ENCODE measurements at places on chromosomes 7 and 10.

DNA sequence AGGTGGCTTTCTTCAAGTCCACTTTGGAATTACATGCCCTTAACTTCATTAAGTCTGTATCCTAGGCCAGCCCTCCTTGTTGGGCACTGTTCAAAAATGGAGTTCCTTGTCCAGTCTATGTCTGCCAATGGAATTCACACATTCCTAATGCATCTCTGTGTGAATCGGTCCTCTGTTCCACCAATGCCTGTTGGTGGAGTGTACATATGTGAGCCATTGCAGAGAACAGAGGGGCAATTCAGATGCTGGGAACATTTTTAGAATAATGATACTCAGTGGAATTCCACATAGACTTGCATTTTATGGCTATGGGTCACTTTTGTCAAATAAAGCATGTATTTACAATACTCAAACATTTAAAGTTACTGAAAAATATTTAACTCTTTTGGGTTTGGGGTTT lies 108.3 kb downstream of the COL28A1 start:
- no peak for DNase-seq

- no peak for DNase-seq
Observed at GRCh38 chr10:23864631-23865147, 344.2 kb upstream of the KIAA1217 start.

- no peak for DNase-seq
Observed at GRCh38 chr10:47325303-47326291, 3.3 kb downstream of the GDF2 start.

GRCh38 chr7:43546231-43546630 lies 36.7 kb upstream of the STK17A start:
- DNase-seq, result no peak

- DNase-seq, result no peak
Observed at GRCh38 chr7:129144834-129145668, 544 bp downstream of the TSPAN33 start.

- DNase-seq, result no peak
Observed at GRCh38 chr10:44195112-44196007, 189.5 kb downstream of the CXCL12 start.

DNA sequence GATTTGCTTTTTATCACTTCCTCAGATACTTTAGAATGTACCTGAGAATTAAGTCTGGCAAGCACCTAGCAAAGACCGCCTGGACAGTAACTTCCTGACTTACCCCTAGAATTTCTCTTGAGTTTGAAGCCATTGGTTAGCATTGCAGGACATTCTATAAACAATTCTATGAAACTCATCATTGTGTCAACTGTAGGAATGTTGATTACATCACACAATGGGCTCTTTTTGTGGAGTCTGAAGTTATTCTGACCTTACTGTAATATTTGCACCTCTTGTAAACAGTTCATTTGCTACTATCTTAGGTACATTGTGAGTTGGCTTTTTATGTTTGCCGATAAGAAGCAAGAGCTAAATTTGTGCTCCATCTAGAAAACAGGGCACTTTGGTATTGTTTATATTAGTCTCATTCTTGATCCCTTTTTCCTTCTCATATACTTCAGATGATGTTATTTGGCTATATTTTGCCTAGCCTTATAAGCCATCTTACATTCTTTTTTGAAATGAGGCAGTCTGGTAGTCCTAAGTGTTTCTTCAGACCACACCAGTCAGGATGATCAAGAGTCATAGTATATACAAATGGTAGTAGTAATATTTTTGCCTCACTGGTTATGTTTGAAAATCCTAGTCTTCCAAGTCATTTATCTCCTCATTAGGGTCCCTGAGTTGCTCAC lies 52.4 kb downstream of the CASD1 start:
- no peak for DNase-seq

GRCh38 chr10:117830787-117831212 lies 215.9 kb downstream of the RAB11FIP2 start:
- DNase-seq, result no peak

GRCh38 chr7:133429371-133429770 lies 176.5 kb downstream of the EXOC4 start:
- DNase-seq, result no peak

DNA sequence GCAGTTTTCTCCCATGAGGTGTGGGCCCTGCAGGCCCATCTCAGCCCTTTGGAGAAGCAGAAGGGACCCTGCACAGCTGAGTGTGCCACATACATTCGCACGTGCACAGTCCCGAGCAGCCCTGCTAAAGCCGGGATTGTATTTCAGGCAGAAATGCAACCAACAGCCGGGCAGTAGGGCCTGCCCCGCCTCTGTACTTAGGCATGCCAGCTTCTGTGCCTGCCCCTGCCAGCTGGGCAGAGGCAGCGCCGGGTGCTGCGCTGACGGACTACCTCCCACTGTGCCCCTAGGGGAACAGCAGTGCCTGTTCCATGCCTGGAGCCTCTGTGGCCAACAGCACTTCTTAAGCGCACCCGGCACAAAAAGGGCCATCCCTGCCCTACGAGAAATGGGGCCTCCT lies 170.3 kb downstream of the NEURL1 start:
- DNase-seq, result no peak

DNA sequence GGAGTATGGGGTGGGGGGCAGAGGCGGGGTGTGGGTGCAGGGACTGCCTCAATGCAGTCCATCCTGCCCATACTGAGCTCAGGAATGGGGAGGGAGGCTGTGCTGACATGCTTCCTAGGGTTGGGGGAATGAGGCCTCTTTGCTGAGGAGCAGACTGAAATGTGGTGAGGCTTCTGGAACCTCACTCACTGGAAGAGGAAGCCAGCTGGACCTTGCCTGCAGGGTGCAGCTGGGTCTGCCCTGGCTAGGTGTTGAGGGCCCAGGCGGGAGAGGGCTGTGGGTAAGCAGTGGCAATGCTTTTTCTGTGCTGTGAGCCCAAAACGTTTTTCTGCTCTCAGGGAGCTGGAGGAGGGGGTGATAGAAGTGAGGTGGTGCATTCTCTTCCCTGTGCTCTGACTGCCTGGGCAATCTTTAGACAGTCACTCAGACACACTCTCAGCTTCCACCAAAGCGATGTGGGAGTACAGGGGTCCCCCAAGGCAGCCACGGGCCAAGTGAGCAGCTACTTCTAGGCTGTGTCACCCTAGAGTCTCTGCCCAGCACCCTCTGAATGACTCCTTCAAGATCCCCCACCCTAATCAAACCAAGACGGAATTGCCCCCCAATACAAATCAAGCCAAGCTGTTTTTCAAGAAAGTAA lies 41.1 kb upstream of the BMPR1A start:
- no peak for DNase-seq

GRCh38 chr7:90345595-90346335 lies 751 bp upstream of the GTPBP10 start:
- DNase-seq, result peak; percentile 13

GRCh38 chr10:95450188-95450587 lies 111.0 kb downstream of the SORBS1 start:
- DNase-seq, result no peak

DNA sequence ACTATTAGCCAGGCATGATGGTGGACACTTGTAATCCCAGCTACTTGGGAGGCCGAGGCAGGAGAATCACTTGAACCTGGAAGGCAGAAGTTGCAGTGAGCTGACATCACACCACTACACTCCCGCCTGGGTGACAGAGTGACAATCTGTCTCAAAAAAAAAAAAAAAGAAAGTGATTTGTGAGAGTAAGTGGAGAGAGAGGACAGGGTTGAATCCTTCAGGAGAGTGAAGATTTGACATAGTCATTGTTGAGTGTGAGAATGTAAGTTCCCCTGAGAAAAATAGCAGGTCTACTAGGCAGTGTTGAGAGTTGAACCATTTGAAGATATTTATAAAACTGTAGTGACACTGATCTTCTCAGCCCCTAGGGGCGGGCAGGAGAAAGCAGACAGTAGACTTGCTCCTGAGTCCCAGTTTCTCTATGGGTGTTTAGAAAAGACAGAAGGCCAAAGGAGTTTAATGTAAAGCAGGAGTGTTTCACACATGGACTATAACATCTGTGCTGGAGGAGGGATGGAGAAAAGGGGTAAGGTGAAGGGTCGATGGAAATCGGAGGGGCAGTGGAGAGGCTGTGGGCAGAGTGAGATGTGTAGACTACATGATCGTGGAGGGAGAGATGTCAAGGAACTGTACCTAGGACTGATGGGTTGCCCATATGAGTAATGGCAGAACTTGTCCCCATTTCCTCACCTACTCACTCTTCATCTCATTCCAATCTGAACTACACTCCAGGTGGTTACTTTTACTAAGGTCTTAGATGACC lies 13.7 kb upstream of the LAMB4 start:
- no peak for DNase-seq

- no peak for DNase-seq
Observed at GRCh38 chr7:148906707-148907498, 22.8 kb upstream of the EZH2 start.

GRCh38 chr7:75639071-75639885 lies 99.5 kb downstream of the HIP1 start:
- peak; percentile 68 for DNase-seq

GRCh38 chr7:79149831-79150230 lies 303.6 kb downstream of the MAGI2 start:
- DNase-seq, result no peak

- no peak for DNase-seq
Observed at GRCh38 chr7:75663302-75663907, 75.3 kb downstream of the HIP1 start.

- DNase-seq, result no peak
Observed at GRCh38 chr7:114530057-114530611, 115.5 kb downstream of the FOXP2 start.

DNA sequence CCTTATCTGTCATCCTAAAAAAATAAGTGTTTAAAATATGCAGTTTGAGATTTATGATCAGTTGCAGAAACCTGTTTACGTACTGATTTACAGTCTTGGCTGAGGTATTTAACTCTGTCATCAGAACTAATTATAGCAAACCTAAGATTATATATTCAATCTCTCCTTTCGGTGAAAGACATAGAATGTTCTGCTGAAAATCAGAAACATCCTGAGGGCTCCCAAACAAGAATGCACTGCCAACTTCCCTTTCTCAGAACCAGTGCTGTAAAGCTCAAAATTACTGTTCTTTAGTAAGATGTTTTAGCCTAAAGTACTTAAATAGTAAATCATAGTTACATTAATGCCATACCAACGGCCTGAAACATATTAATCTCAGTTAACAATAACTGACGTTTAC lies 34.3 kb downstream of the FAM204A start:
- DNase-seq, result no peak

DNA sequence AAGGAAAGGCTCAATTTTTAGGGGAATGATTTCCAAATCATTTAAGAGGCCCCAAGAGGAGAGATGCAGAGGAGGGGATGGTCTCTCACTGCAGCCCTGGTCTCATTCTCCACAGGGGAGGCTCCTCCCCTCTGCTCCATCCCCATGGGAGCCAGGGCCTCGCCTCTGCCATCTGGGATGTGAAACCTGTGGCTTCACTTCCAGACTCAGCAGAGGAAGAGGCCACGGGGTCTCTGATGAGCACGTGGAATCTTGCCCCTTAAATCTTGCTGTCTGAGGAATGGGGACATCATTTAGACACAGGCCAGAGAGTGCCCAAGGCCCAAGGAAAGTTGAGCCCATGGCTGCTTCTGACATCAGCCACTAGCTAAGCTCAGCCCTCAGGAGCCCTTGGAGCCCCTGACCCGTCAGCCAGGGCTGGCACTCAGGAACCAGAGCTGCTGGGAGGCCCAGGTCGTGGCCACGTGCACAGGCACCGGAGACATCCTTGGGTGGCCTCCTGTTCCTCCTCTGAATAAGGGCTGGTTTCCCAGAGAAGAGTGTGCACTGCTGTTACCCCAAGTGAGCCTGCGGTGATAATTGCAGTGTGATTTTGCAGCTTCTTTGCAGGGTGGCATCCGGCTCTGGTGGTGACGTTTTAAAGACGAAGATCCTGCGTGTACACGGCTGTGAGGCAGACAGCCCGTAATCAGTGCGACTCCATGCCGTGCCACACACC lies 50.5 kb downstream of the VIPR2 start:
- no peak for DNase-seq

DNA sequence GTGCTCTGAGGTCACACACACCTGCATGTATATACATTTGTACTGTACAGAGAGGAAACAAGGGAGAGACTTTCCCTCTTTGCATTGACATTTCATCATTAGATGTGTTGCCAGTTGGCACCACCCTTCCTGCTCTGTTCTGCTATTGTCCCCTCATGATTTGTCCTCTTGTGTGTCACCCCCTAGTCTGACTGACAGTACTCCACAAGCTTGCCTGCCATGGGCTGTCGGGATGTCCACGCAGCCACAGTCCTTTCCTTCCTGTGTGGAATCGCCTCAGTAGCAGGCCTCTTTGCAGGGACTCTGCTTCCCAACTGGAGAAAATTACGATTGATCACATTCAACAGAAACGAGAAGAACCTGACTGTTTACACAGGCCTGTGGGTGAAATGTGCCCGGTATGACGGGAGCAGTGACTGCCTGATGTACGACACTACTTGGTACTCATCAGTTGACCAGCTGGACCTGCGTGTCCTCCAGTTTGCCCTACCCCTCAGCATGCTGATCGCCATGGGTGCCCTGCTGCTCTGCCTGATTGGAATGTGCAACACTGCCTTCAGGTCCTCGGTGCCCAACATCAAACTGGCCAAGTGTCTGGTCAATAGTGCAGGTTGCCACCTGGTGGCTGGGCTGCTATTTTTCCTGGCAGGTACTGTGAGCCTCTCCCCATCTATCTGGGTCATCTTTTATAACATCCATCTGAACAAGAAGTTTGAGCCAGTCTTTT lies 9.4 kb downstream of the CLDN12 start:
- DNase-seq, result no peak

GRCh38 chr10:62710182-62710581 lies 94.3 kb upstream of the ADO start:
- no peak for DNase-seq

DNA sequence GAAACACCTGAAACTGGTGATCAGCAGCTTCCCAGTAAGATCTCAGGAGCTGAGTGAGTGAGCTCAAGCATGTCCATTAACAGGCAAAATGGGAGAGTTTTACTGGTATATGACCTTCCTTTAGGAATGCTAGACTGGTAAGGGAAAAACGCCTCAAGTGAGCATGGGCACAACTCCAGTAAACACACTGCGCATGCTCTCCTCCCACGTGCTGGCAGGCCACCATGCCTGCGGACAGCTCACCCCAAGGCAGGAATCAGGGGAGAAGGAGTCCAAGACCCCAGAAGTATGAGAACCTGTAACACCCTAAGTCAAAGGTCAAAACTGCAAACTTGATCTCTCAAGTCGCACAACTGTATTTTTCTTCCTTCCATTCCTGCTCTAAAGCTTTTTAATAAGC lies 128.3 kb downstream of the CD36 start:
- no peak for DNase-seq

- no peak for DNase-seq
Observed at GRCh38 chr10:34698979-34699378, 116.1 kb downstream of the PARD3 start.
